Small intestine (tissue), 16 donors: ENCODE measurements at places on chromosomes 4 and X.

GRCh38 chrX:97389761-97390192 is 506.1 kb downstream of the RPA4 start:
- DNase-seq, result peak; percentile 48

DNA sequence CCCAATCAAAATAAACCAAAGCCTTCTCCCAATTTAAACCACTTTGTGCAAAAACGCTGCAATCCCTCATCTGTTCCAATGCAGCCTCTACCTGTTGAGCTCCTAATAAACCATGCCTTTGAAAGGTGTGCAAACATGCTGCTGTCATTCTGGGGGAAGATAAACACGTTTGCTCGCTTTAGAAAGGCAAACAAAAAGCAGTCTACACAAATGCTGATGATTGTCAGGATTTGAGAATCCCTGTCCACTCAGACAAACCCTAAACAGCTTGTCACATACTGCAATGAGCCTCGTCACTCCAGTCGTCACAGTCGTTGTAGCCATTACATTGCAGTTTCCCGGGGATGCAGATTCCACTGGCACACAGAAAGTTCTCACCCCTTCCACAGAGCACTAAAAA is 145.2 kb downstream of the CORIN start:
- DNase-seq, result no peak

GRCh38 chrX:12949205-12949926 is 25.5 kb upstream of the TMSB4X start:
- no peak for DNase-seq

DNA sequence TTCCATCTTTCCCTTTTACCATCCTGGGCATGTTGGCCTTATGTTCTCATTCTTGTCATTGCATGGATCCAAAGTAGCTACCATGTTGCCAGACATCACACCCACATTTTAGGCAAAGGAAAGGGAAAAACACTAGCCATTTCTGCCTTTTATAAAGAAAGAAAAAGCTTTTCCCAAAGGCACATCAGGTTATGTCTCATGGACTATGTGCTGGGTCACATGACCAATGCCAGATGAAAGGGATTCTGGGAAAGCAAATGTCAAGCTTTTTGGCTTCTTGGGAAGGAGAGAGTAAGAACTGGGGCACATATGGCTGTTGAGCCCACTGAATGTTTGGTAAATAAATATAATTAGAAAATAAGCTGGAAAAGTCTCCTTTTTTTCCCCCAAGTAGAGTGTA is 4.3 kb upstream of the SOD3 start:
- DNase-seq, result no peak

- no peak for DNase-seq
Observed at GRCh38 chr4:147182041-147182440, 236.4 kb upstream of the TTC29 start.

GRCh38 chrX:153353416-153353815 is 19.5 kb downstream of the ZNF275 start:
- no peak for DNase-seq

DNA sequence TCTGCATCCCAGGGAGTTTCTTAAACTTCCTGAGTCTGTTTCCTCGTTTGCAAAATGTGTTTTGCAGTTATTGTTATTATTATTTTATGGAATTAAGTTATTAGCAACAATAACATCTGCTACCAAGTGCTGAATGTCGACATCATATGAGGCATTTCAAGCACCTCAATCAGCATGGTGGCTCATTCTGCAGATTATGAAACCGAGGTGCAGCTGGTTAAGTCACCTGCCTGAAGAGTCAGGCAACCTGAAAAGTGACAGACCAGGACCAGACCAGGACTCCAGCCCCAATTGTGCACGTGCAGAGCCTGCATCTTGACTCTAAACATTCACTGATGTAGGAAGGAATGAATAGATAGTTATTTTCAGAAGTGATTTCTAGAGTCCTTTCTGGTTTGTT is 99.8 kb downstream of the AFAP1 start:
- DNase-seq, result no peak

- DNase-seq, result no peak
Observed at GRCh38 chrX:121120690-121121605, 73.5 kb downstream of the GLUD2 start.

- no peak for DNase-seq
Observed at GRCh38 chr4:96602661-96603060, 762.8 kb downstream of the PDHA2 start.

DNA sequence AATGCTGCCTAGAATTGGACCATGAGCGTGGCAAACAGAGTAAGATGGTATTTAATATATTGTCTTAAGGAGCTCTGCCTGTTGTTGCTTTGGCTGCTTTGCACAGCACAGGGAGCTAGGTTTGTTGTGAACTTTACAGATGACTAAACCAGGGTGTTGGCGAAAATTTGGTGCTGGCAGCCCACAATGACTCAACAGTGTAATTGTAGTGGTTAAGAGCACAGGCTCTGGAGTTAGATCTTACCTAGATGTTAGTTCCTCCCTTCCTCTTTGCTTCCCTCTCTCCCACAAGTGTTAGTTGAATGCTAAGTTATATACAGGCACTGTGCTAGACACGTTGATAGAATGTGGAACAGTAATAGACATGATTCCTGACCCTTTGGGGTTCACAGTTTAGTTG is 128.9 kb upstream of the TRPC5 start:
- no peak for DNase-seq

DNA sequence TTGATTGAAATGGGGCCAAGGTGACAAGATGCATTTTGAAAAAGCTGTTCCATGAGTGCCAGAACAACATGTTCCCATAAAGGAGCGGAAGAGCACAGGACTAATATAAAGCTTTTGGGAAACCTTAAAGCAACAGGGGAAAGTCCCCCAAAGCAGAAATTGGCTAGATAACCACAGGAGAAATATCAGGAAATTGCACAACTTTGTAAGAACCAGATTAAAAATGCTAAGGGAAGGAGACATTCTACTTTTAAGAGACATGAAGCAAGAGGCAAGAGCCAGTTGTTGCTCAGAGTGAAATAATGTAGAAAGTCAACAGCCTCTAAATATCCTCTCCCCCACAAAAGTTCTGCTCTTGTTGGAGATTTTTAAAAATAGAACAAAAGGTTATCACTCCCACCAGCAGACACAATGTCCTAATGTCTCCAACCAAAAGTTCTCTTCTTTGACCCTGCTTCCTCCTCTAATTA is 85.2 kb upstream of the LNX1 start:
- DNase-seq, result no peak

DNA sequence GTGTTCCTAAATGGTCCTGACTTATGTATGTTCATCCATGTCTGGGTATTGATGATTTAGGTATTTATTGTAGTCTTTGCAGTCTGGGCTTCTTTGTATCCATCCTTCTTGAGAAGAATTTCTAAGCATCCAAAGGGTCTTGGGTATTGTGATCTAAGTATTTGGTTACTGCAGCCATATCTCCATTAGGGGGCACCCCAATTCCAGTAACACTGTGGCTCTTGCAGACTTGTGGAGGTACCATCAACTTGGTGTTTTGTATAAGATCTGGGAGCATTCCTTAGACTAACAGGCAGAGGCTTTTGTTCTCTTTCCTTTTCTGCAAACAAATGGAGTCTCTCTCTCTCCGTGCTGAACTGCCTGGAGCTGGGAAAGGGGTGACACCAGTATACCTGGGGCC is 113.7 kb upstream of the NEXMIF start:
- no peak for DNase-seq

DNA sequence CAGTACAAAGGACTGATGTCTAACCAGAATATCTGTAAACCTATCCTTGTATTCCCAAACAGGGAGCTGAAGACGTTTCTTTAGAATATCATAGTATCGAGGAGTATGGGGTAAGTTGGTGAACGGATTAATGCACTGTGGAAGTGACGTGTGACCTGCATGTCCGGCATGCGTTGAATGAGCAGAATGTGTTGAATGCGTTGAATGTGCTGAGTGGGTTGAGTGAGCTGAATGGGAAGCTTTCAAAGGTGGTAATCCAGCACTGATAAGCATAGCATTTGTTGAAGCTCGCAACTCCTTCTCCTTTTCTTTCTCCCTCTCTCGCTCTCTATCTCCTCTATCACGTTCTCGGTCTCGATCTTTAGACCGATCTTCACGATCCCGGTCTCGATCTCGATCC is 8.1 kb downstream of the DHX15 start:
- no peak for DNase-seq

DNA sequence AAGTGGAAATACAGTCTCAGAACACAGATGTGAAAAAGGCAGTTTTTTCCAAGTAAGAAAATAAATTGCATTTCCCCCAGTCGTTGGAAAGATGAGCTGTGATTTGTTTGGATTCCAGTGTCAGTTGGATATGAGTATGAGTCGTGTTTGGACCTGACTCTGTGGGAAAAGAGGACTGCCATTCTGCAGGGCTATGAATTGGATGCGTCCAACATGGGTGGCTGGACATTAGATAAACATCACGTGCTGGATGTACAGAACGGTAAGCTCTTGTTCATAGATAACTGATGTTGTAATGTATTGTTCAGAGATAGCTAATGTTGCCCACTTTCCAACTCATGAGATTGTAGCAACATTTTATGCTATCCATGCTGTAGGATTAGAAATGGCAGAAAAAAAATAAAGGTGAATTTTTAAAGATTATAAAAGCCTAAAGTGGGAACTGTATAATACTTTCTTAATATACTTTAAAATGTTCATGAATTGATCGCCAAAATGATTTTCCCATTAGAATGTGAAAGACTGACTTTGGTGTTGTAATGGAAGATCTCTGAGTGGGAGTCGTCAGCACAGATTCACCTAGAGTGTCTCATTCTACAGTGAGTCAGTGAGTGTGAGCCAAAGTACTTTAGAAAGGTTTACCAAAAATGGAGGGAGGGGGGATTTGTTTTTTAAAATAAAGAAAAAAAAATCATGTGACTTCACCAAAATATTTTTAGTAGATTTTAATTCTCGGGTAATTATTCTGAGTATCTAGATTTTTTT is 178.7 kb downstream of the DCTD start:
- DNase-seq, result no peak

DNA sequence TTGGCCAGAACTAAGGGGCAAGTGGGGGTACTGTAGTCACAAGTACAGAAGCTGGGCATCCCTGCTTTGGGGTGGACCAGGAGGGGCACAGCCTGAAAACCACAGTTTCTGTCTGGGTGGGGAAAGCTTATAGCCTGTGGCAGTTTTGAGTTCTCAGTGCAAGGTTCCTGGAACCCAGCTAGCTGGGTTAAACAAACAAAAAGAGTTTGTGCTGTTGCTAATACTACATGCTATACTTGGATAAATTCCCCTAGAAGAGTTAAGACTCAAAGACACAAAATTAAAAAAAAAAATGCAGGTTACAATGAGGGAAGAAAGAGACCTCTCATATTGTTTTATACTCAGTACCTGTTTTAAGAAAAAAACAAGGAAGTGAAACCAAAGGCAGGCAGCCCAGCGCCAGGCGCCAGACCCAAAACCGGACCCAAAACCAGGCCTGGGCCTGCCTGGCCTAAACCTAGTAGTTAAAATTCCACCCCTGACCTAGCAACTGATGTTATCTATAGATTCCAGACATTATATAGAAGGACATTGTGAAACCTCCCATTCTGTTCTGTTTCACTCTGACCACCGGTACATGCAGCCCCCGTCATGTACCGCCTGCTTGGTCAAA is 50.8 kb downstream of the SLC2A9 start:
- no peak for DNase-seq

- no peak for DNase-seq
Observed at GRCh38 chrX:37815366-37815765, 32.0 kb downstream of the DYNLT3 start.

DNA sequence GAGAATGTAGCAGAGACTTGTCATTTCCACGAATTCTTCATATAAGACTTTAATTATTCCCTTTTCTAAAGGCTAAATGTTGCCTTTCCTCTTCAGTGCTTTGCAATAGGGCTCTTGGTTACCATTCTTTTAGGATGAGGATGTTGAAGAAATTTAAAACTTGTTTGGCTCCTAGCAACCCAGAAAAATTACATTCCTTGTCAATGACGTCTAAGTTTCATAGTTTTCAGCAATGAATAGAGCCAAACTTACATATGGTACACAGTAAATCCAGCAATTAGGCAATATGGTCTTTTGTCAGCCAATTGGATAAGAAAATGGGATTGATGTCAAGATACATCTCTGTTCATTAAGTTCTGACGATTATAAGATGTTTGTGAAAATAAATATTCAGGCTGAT is 1639.6 kb upstream of the PCDH10 start:
- no peak for DNase-seq

GRCh38 chrX:19829814-19830213 is 57.6 kb downstream of the SH3KBP1 start:
- DNase-seq, result no peak

DNA sequence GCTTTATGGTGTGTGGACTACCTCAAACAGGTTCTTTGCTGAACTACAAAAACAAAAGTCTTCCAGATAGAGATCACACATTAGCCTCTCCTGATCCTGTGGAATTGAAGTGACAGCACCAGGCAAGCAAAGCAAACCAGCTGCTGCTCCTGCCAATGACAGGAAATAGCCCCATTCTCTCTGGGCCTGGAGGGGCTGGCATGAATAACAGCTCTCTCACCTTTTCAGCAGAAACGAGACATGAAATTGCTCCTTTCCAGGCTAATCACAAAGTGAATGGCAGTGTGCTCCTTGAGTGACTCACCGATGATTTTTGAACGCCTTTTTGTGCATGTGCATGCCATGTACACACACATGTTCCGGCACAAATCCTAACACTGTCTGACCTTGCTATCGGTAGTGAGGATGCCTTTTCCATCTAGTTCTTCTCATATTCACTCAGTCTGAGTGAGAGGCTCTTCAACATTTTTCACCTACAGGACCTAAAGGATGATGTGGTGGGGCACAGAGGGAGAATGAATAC is 24.4 kb downstream of the MFAP3L start:
- no peak for DNase-seq

- peak; percentile 49 for DNase-seq
Observed at GRCh38 chr4:38534344-38535045, 129.5 kb upstream of the KLF3 start.

- DNase-seq, result no peak
Observed at GRCh38 chrX:13759152-13759718, 24.7 kb downstream of the OFD1 start.

DNA sequence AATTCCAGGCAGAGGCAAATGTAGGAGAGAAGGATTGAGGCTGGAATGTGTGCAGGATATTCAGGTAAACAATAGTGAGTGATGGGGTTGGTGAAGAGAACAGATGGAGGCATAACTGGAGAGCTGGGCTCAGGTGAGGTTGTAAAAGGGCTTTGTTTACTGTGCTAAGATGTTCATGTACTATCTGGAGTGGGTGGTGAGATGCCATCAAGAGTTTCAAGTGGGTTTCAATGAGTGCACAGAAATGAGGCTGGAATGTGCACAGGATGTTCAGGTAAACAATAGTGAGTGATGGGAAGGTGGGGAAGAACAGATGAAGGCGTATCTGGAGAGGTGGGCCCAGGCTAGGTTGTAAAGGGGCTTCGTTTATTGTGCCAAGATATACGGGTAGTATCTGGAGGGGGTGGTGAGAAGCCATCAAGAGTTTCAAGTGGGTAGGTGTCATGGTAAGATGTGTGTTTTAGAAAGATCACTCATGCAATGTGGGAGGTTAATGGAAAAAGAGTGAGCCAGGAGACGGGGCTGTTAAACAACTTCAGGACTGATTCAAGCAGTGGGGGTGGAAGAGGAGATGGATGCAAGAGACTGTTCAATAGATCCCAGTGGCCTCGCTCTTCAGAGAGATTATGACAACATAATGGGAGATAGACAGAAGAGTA is 25.4 kb upstream of the NMU start:
- DNase-seq, result no peak
